ENCODE measurements at places on chromosomes 16 and 17.

GRCh38 chr17:30796016-30796415 is 28.5 kb downstream of the CRLF3 start:
- no peak for DNase-seq

DNA sequence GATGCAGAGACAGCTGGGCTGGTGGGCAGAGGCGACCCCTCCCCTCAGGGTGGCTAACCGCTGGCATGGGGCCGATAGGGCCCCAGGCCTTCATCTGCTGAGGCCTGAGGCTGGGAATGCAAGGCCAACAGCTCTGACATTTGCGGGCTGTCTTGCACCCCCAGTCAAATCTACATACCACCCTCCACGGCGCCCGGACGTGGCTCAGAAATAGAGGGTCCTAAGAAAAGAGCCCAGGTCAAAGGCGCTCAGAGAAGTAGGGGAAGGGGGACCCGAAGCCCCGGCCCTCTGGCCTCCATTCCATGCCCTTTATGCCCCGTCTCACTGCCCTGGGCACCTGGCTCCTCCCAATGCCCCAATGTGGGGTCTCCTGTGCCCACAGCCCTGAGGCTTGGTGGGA is 142.3 kb downstream of the C16orf78 start:
- no peak for DNase-seq

DNA sequence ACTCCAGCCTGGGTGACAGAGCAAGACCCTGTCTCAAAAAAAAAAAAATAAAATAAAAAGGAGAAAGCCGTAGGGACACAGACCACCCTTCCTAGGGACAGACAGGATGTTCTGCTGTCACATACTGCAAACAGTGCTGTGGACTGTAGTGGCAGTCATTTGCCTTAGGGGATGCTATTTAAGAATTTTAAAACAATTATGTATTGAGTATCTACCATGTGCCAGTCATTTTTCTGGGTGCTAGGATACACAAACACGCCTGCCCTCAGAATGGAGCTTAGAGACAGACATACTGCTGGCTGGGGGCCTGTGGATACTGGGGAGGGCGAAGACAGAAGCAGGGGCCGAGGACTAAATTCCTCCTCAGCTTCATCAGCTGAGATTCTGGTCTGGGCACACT is 45.5 kb downstream of the MRC2 start:
- no peak for DNase-seq

DNA sequence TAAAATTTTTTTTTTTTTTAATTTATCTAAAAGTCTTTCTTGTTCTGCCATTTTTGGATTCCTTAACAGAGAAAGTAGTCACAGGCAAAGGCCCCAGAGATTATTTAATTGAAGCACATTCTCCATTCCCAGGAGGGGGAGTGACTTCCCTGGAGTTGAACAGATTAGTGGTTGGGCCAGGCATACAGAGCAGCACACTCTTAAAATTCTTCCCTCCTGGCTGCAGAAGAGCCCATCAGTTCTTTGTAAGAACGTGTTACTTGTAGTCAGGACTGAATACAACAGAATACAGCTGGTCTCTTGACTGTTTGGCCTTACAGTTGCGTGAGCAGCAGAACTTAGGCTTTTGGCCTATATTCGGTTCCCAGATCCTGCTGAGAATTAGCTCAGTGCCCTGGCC is 1.8 kb downstream of the ALKBH5 start:
- no peak for DNase-seq

- DNase-seq: no peak
Measured at GRCh38 chr16:1691276-1691675, 13.2 kb downstream of the JPT2 start.

GRCh38 chr17:31158746-31159377 is 64.1 kb downstream of the NF1 start:
- DNase-seq: no peak
